ENCODE measurements at places on chromosomes 13 and 19.

DNA sequence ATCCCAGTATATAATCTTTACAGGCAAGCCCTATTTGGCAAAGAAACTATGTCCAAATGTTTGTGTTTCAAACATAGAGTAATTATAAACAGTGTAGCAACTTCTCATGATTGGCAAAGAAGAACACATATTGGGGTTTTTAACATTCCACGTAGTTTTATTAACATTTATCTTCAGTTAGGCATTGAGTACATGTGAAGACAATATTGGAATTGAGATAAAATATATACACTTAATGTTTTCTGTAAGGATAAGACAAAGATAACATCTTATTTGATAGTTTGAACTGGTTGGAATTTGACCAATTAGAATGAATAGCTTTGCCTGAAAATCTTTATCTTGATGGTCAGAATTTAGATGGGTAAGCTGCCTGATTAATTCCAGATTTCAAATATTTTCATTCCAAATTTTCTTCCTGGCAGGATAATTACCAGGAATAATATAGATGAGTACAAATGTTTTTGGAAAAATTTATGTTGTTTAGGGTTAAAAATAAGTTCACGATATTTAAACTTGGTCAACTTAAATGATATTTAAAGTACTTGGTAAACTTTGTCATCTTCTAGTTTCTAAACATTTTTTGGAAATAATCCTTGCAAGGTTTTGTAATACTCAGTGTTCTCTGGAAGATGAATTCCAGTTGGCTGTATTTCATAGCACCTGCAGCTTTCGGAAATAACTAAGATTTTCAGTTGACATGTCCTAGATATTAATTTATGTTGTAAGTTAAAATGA lies 536.5 kb upstream of the SPRY2 start:
- no peak for DNase-seq

GRCh38 chr13:58238972-58239773 lies 607.6 kb downstream of the PCDH17 start:
- DNase-seq, result no peak

GRCh38 chr19:3625996-3626472 lies 556 bp downstream of the CACTIN start:
- no peak for DNase-seq

GRCh38 chr13:95627590-95627989 lies 16.9 kb downstream of the DZIP1 start:
- no peak for DNase-seq

DNA sequence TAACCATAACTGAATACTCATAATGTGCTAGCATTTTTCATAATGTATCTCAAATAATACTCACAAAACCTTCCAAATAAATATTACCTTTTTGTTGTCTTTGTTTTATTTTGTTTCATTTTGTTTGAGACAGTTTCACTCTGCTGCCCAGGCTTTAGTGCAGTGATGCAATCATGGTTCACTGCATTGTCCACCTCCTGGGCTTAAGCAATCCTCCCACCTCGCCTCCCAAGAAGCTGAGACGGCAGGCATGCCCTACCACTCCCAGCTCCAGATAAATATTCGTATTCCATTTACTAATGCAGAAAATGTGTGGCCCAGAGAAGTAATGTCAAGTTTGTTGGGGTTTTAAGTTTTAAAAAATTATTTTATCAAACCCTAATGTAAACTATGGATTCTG lies 739.1 kb downstream of the GPC5 start:
- DNase-seq, result no peak

- no peak for DNase-seq
These were observed 75.5 kb downstream of the COL4A1 start for GRCh38 chr13:110231348-110232047.

DNA sequence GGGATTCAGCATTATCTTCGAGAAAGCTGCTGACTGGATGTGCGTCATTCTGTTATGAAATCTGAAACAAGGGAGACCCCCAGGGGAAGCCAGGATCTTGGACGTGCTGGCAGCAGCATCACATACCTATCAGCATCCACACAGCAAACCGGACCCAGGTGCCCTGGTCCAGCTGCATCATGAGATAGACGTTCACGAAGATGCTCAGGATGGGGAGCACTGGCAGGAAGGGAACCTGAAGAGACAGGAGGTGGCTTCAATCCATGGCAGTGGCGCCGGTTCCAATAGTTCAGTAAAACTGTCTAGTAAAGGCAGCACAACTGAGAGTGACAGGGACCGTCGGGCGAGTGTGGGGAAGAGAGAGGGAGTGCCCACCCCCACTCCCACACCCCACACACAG lies 79.5 kb downstream of the SLC7A1 start:
- no peak for DNase-seq

DNA sequence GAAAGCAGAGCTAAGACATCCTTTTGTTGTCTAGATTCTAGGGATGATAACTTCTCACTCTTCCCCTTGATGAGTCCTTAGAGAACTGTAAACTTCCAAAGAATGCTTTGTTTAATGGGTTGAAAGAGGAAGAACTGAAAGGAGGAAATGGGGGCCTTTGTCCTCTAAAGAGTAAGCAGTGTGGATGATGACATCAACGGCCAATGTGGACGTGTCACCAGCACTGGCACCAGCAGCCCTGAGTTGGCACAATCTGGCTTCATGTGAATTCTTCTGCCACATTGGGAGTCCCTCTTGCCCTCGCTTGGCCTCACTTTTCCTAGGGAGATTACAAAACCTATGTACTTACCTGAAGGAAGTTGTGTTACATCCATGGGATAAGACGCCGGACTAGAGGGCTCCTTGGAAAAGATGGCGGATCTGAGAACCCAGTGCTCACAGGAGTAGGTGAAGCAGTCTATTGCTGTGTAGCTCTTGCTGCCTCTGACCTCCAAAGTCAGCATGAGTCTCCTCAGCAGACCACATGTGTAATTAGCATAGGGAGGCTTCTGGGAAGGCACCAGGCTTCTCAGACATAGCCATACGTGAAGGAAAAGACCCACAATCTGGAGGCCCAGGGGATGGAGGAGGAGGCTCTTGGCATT lies 62.8 kb downstream of the RGCC start:
- peak; percentile 31 for DNase-seq

- no peak for DNase-seq
These were observed 20.6 kb downstream of the NECTIN2 start for GRCh38 chr19:44866664-44867063.

- no peak for DNase-seq
These were observed 155.3 kb upstream of the LSM14A start for GRCh38 chr19:34017024-34017423.

- no peak for DNase-seq
These were observed 18.8 kb upstream of the CLASRP start for GRCh38 chr19:45020071-45020470.
